NCI-H1092 treated with DMSO at 0.1 percent for 48 hours (cell line): ENCODE measurements at places on chromosomes 4 and X.

DNA sequence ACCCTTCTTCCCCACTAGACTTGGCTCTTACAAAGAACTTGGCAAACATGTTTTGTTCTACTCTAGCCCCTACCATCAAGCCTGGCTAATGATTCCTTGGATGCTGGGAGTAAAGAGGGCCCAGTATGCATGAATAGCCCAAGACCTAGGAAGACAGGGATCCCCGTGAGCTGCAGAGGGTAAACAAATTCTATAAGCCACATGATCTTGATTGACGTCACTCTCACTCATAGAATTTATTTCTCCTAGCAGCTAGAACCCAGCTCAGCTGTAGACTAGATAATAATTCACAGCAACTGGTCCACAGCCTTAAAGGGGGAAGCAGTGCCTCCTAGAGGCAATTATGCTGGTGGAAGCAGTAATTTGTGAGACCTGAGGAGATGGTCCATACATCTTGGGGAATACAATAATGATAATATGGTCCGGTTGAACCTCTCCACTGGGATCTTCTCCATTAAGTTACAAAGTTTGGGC, 16.1 kb upstream of the USO1 start:
- DNase-seq, result no peak

- DNase-seq, result no peak
These were observed 76.1 kb downstream of the SLC9A6 start for GRCh38 chrX:136061286-136061685.

DNA sequence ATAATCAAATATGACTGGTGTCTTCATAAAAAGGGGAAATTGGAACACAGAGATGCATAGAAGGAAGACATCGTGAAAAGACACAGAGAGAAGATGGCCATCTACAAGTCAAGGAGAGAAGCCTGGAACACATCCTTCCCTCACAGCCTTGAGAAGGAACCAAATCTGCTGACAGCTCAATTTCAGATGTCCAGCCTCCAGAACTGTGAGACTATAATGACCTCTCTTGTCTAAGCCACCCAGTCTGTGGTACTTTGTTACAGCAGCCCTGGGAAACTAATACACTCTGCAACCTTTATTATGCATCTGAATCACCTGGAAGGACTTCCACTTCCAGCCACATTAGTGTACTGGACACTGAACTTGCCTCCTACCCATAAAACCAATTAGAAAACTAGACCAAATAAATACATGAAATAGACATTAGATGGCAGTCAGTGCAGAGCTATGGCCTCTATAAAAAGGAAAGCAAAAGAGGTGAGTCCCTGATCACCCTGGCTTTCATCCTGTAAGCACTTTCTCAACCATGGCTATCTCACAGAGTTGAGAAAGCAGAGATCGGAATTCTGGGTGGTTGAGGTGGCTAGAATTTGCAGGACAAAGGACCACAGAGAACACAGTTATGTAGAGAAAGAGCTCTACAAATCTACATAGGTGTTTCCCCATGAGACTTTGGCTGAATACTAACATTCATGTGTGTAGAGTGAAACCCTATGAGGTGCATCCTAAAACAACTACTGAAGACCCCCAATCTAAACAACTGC, 25.7 kb downstream of the GAB3 start:
- DNase-seq, result no peak

DNA sequence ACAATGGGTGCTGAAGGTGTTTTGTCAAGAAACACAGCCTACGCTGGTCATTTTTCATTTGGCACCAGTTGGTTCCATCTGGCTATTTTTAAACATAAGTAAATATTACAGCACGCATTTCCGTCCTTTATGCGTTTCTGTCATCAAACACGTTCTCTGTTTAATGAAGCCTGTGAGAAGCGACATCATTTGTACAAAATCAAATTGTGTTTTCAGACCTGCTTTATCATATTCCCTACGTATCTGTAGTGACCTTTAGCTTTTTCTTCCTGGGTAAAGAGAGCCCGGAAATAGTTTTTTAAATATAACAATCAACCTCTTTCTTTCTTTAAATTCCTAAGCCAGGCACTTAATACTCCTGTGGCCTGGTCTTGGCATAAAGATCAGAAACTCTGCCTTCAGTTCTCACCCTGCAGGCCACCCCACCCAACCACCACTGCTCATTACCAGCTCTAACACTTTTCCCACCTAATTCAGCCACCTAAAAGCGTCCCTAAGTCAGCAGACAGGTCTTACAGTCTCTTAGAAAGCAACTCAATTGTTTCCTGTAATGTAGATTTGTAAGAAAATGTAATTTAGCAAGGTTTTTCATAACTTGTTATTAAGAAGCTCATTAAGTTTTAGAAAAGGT, 30.4 kb downstream of the ACSL1 start:
- no peak for DNase-seq

DNA sequence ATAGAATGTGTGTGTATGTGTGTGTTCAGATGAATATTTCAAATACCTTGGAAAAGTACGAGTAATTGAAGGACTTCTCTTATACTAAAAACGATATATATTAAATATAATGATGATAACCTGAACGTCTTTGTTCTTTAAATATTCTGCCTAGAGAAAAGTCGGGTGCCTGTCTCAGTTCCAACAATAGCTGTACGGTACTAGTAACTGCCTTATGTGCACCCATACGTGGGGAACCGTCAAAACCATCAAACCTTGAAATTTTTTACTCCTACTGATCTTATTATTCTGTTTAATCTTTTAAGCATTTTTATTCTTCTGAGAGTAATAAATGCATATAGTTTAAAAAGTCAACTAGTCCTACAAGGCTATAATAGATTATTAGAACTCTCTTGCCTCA, 1045.7 kb downstream of the C4orf33 start:
- no peak for DNase-seq

GRCh38 chr4:63898961-63899360, 510.3 kb downstream of the TECRL start:
- DNase-seq, result no peak

DNA sequence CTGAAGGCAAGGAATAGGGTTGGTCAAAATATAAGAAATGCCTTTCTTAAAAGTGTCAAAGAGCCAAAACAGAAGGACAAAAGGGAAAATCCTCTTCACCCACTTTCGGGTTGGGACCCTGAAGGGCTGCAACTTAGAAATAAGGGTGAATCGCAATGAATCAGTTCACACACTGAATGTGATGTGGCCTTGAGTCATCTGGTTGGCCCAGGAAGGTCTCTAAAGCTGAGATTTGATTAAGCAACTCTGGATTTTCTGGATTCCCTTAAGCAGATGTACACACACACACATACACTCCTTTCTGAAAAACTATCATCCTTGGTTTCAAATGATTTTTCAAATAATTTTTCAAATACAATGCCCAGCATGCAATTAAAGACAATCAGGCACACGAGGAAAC, 13.1 kb downstream of the TAB3 start:
- no peak for DNase-seq

DNA sequence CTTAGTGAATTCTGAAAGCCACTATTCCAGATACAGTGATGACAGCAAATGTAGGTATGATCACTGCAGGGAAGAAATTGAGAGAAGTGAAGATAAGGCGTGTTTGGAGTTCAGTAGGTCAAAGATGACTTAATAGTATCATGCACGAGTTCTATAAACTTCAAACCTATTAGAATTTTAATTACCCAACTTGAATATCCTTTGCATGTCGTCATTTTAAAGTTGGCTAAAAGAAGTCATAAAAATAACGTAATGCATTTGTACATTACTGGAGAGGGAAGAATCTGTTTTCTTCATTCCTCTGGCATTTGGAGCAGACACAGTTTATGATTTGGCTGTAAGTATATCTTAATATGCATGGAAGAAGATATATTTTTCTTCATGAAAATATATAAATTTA, 68.6 kb upstream of the MXRA5 start:
- DNase-seq, result no peak

DNA sequence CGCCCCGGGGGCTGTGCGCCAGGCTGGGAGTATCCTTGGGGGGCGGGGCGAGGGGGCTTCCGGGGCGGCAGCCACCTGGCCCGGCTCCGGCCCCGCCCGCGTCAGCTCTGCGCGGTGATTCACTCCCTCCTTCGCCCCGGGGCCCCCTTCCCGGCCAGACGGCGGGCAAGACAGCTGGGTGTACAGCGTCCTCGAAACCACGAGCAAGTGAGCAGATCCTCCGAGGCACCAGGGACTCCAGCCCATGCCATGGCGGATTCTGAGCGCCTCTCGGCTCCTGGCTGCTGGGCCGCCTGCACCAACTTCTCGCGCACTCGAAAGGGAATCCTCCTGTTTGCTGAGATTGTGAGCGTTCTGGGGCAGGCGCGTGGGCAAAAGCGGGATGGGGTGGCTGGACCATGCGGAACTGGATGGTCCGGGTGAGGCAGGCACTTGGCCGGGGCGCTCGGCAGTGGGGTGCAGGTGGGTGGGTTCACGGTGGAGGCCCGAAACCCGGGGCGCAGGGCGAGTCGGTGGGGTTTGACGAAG, at the start of gene PLP2:
Gene PLP2 (plus strand): TSS at position 147 of the 528 bp plus-strand sequence. CDS start 103 bp downstream, at position 250.
- DNase-seq, result peak; percentile 30
